Endothelial cell of coronary artery (primary cell): ENCODE measurements at places on chromosomes 2 and 18. TPM values are rescaled to one million over a fixed set of nuclear protein-coding genes. Genes with fewer than 3 reads are reported as not detected.

The DYNAP gene
- total RNA-seq = not detected in 2 replicates

The FBXO48 gene
- total RNA-seq = 0.18 and 0.28 TPM in 2 replicates

The MOCOS gene
- 0.63 and 1.6 TPM in 2 replicates for total RNA-seq

The AKAIN1 gene
- not detected in 2 replicates for total RNA-seq

The UGT1A3 gene
- total RNA-seq = not detected in 2 replicates

The FARSB gene
- 11.0 and 13.5 TPM in 2 replicates for total RNA-seq
